Cardiac atrium fibroblast (primary cell): ENCODE measurements at places on chromosomes 2 and 18. TPM values are rescaled to one million over a fixed set of nuclear protein-coding genes. Genes with fewer than 3 reads are reported as not detected.

IL1A gene
- total RNA-seq: 0.18 TPM in 1 of 2 replicates, not detected in the other

TAF4B gene
- total RNA-seq: 3.8 and 4.5 TPM in 2 replicates

GLI2 gene
- total RNA-seq: 4.7 and 6.6 TPM in 2 replicates

CXCR4 gene
- total RNA-seq: 3.2 and 14.9 TPM in 2 replicates

DSG3 gene
- total RNA-seq: not detected in 2 replicates

CLIP4 gene
- 28.8 and 34.3 TPM in 2 replicates for total RNA-seq

MAT2A gene
- total RNA-seq: 86.3 and 97.7 TPM in 2 replicates

PLGLB2 gene
- total RNA-seq: 2.3 TPM in 1 of 2 replicates, not detected in the other

MDH1 gene
- 94.8 and 139 TPM in 2 replicates for total RNA-seq

RTN4 gene
- total RNA-seq: 236 and 280 TPM in 2 replicates
